ENCODE measurements at places on chromosomes 2 and 18.

- DNase-seq: no peak
Observed at GRCh38 chr2:196703695-196704094, 64.2 kb downstream of the CCDC150 start.

DNA sequence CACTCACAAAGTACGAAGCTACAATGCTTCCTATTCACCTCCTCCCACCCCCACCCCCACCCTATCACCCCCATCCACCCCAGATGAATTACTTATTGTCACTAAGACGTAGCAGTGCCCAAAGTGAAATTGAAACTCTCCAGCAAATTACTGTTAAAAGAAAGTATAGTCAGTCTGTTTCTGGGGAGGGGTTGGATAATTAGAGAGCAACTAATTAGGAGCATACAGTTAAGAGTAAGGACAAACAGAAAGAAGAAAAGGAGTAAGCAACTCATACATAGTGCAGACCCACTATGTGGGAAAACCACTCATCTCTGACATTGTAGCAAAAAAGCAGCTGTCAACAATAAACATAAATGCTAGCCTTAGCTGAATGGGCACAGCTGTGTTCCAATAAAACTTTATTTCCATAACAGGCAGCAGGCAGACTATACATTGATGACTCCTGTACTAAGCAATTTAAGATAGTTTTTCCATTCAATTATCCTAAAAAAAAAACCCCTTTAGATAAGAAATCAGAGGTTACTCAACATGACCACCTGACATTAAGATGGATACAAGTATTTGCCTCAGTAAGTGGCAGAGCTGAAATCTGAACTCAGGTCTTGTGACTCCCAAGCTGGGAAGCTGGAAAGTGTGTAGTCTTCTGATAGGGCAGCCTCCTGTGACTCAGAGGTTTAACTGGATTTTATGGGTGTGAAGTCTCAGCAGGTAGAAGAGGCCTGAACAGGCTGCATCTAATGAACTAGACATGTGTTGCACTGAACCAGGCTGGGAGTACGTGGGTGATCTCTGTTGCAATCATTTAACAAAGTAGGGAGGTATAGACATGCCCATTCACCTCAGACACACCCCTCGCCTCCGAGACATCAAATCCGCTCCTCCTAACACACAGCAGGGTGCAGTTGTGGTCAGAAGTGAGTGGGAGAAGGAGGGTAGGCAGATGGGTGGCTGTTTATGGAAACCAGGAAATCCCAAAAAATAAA, 171.8 kb upstream of the KLF7 start:
- DNase-seq: no peak

DNA sequence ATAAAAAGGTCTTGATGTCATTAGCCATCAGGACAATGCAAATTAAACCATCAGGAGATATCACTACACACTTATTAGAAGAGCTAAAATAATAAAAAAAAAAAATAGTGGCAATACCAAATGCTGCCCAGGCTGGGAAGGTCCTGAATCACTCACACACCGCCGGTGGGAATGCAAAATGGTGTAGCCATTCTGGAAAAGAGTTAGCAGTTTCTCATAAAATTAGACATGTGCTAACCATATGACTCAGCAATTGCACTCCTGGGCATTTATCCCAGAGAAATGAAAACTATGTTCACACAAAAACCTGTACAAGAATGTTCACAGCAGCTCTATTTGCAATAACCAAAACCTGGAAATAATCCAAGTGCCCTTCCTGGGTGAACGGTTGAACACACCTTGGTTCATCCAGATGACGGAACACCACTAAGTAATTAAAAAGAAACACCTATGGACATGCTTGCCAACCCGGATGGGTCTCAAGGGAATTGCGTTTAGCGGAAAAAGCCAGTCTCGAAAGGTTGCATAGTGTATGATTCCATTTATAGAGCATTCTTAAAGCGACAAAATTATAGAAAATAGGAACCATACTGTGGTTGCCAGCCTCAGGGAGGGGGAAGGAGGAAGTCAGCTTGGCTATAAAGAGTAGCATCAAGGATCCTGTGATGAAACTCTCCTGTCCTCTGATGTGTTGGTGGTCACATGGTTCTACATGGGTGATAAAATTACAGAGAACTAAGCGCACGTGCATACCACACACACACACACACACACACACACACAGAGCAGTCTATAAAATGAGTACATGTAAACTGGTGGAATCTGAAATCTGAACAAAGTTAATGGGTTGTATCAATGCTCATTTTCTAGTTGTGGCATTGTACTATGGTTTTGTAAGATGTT, 4.6 kb downstream of the MBP start:
- no peak for DNase-seq

- no peak for DNase-seq
Observed at GRCh38 chr2:208354964-208355381, 51.6 kb upstream of the PTH2R start.

GRCh38 chr2:7594211-7594610, 677.0 kb downstream of the RNF144A start:
- no peak for DNase-seq

GRCh38 chr2:238065071-238065846, 4.5 kb downstream of the SCLY start:
- no peak for DNase-seq

- DNase-seq: no peak
Observed at GRCh38 chr2:148202237-148202636, 181.3 kb downstream of the MBD5 start.

GRCh38 chr2:49032126-49032525, 122.2 kb downstream of the FSHR start:
- no peak for DNase-seq

GRCh38 chr2:232327105-232328031, 51.2 kb upstream of the ALPP start:
- peak; percentile 87 for DNase-seq

- no peak for DNase-seq
Observed at GRCh38 chr2:97931118-97931857, 64.5 kb downstream of the TMEM131 start.

- no peak for DNase-seq
Observed at GRCh38 chr2:231384970-231385369, 10.5 kb upstream of the B3GNT7 start.

DNA sequence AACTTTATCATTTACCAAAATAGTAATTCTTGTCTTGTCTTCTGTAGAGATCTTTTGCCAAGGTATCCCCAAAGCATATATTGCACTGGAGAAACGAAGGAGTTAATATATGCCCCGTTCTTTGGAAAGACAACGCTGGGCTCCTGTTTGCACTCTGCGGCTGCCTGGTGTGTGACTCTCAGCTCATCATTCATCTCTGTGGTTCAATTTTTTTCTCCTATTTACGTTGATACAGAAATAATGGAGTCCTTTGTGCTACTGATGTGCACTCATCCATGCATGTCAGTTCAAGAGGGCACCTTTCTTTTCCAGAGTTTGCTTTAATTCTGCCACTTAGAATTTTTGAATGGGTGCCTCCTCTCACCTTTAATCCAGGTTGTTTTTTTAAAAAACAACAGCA, 655.5 kb downstream of the DCDC2C start:
- no peak for DNase-seq

GRCh38 chr2:134282629-134283400, 28.9 kb downstream of the MGAT5 start:
- DNase-seq: no peak

DNA sequence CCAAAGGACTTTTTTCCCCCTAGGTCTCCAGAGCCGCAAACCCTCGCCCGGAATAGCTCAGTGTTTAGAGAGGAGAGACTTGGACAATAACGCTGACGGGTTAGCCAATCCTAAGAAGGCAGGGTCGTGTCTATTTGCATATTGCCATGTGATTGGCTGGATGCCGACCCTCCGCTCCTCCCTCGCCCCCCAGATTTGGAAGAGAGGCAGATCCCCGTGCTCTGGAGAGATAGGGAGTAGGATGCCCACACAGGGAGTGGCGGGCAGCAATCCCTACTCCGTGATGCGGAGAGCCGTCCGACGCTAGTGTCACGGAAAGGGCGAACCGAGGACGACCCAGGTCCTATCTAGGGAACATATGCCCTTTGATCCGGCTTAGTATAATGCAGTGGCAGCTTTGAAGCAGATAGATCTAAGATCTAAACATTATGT, 1.4 kb downstream of the WNT6 start:
- DNase-seq: peak; percentile 41

- DNase-seq: no peak
Observed at GRCh38 chr2:143522699-143523098, 393.5 kb downstream of the ARHGAP15 start.

GRCh38 chr2:187842978-187843847, 289.0 kb upstream of the TFPI start:
- peak; percentile 9 for DNase-seq

GRCh38 chr2:216404010-216404618, 8.2 kb upstream of the SMARCAL1 start:
- DNase-seq: no peak

DNA sequence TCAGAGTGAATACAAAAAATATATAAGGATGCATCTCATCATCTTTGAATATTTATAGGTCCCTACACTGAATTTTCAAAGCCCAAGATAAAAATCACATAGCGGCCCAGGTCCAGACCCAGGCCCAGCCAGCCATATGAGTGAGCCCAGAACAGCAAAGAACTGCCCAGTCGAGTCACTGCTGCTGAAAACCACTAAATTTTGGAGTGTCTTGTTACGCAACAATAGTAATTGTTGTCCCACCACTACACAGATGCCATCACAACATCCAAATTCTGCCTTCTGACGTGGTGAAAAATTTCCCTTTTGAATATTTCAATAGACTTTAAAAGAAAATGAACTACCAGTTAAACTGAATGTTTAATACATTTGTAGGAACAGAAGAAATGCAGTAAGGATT, 5.7 kb downstream of the C18orf32 start:
- DNase-seq: no peak

GRCh38 chr2:134372141-134372540, 118.3 kb downstream of the MGAT5 start:
- no peak for DNase-seq

GRCh38 chr2:71281950-71282349, 49.6 kb upstream of the ZNF638 start:
- DNase-seq: no peak

GRCh38 chr18:58721566-58722239, 50.4 kb downstream of the MALT1 start:
- DNase-seq: peak; percentile 53

DNA sequence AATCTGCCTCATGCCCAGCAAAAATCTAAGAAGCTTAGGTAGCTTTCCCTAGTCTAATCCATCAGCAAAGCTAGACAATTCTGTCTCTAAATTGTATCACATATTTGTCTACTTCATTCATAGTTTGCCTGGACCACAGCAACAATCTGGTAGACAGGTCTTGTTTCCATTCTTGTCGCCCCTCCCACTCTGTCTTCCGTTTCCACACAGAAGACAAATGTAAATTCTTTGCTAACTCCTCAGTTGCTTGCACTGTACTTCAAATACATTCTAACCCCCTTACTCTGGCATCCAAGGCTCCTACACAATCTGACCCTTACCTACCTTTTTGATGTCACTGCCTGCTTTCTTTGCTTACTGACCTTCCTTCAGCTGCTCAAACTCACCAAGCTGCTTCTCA, 40.1 kb downstream of the THUMPD2 start:
- DNase-seq: no peak

DNA sequence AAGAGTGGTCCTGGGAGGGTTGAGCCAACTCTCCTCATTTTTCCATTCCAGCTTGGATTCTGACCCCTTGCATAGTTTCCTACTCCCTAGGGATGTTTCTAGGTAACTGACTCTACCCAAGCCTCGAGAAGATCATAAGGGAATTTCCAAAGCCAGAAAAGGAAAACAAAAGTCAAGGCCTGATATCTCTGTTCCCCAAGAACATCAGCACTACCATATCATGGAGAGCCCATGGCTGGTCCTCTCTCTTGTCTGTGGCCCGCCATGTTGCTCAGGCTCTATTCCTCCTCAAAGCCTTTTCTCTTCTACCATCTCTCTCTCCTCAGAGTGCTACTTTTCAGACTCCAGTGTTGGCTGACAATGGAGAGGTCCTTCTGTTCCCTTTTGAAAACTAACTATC, 99.6 kb upstream of the KLF7 start:
- DNase-seq: no peak

GRCh38 chr2:44184106-44184505, 15.4 kb downstream of the PPM1B start:
- no peak for DNase-seq

DNA sequence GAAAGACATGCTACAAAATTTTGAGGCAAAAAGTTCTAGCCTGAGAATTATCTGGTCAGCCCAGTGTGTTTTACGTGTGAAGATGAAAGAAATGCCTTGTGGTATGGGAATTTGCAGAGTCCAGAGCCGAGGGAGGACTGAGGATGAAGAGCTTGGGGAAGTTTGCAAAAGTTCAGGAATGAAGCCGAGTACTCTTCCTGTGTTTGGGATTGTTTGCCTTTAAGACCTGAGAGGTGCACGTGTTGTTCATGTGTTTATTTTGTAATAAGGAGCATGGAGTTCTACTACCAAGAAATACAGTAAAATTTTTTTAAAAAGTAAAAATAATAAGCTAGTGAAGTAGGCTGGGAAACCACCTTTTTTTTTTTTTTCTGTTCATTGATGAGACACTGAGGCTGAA, 14.8 kb downstream of the SETBP1 start:
- no peak for DNase-seq

GRCh38 chr2:165390875-165391274, 78.6 kb upstream of the CSRNP3 start:
- no peak for DNase-seq

GRCh38 chr18:77123320-77124231, 9.0 kb downstream of the MBP start:
- no peak for DNase-seq

GRCh38 chr18:29823671-29824070, 1218.9 kb downstream of the DSC3 start:
- no peak for DNase-seq

DNA sequence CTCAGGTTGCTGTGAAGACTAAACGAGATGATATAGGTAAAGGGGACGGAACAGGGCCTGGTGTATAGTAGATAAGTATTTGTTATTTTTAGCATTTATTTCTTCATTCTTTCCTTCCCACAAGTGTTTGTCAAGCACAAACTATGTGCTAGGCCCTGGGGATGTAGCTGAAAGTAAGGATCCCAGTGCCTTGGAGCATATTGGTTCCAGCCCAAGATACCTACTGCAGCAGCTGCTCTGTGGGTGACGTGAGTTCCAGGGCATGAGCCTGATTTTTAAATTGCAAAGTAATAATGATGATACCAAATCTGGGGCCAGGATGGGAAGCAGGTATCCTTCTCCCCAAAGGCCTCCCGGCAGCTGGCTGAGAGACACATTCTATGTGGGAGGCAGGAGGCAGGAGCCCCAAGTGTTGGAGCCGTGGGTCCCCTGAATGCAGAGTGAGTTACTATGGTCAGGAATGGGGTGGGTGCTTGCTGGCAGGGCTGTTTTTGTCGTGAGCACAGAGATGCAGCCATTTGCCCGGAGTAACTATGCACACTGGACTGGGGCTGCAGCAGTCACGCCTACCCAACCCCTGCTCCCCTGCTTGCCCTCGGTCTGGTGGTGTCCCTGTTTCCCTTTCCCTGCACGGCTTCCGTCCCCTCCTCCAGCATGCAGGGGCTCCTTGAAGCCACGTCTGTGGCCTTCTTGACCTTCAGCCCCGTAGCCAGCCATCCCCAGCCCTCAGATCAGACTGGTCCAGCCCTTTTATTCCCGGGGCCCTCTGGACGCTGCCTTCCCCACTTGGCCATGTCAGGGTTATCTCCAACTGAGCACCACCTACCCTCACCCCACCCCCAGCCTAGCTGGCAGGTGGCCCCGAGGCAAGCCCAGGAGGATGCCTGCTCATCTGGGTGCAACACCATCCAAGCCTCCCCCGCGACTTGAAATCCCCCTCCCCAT, 52.4 kb downstream of the INHBB start:
- DNase-seq: no peak

- no peak for DNase-seq
Observed at GRCh38 chr18:2889761-2890192, 43.0 kb downstream of the EMILIN2 start.
